ENCODE measurements at places on chromosomes 2 and 18.

DNA sequence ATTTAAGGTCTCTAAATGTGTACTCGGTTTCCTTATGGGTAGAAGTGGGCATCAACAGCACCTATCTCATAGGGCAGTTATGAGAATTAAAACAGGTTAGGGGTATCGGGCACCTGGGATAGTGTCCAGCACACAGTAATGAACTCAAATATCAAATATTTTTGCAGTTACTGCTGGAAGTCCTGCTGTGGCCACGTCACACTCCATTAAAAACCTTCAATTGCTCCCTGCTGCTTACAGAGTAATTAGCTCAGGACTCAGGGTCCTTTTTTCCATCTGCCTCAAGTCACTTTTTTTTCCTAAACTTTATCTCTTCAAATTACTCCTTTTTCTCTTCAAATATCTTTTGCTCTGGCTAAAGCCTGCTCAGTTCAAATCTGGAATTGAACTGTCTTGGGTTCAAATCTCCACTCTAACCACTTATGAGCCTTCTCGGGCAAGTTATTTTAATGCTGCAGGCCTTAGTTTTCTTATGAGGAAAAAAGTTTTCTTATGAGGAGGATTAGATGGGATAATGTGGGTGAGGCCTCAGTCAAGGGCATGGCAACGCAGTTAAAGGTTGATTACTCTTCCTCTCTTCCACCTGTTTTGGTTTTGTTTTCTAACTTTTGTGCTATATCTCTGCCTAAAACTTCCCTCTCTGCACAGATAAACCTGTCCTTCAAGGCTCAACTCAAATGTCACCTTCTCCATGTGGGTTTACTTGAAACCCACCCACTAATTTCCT lies 36.6 kb downstream of the SPRED2 start:
- DNase-seq, result no peak

- DNase-seq, result no peak
Observed at GRCh38 chr2:222998459-222998858, 53.5 kb upstream of the KCNE4 start.

GRCh38 chr2:32741575-32741974 lies 113.7 kb downstream of the TTC27 start:
- DNase-seq, result no peak

GRCh38 chr2:164589522-164589921 lies 31.8 kb downstream of the GRB14 start:
- DNase-seq, result no peak

DNA sequence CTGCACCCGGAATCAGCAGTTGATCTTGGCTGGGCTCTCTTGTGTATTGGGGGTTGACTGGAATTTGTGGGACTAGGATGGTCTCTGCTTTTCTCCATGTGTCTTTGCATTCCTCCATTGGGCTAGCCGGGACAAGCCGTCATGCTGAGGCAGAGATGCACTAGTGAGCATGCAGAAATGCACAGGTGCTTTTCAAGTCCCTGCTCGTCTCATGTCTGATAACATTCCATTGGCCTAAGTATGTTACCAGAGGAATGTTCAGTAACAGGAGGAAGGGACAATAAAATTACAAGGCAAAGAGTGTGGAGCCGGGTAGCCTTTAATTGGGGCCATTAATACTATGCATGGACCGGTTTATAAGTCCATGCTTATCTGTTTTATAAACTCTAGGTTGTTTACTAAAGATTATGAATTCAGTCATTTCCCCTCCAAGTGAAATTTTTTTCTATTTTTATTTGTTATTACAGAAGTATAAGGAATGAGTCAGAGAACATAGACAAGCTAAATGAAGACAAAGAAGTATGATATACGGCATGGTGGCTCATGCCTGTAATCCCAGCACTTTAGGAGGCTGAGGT lies 24.4 kb upstream of the AAK1 start:
- no peak for DNase-seq

DNA sequence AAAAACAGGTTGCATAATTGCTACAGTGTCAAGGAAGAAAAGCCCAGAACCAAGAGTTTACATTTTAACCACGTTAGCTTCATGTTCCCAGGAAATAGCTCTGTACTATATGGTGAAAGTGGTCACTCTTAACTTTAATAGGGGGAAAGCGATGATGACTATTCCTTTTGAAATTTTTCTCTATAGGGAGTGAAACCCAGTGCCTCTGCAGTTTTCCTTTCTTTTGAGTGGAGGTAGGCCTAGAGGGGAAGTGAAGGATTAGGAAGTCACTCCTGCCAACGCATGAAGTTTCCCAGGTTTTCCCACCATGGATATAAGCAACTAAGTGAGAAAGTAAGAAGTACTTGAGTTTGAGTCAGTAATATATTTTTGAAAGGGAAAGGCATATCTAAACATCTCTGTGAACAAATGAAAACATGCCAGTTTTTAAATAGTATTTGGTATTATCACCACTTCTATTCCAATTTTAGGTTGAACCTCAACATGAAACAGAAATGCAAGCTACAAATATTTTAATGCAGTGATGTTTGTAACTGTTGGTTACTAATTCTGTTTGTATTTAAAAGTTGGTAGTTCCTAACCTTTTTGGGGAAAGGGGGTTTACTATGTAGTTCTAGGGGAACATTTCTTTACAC lies 91.9 kb downstream of the VRK2 start:
- no peak for DNase-seq

GRCh38 chr2:65043001-65043400 lies 13.2 kb upstream of the CEP68 start:
- DNase-seq, result no peak

DNA sequence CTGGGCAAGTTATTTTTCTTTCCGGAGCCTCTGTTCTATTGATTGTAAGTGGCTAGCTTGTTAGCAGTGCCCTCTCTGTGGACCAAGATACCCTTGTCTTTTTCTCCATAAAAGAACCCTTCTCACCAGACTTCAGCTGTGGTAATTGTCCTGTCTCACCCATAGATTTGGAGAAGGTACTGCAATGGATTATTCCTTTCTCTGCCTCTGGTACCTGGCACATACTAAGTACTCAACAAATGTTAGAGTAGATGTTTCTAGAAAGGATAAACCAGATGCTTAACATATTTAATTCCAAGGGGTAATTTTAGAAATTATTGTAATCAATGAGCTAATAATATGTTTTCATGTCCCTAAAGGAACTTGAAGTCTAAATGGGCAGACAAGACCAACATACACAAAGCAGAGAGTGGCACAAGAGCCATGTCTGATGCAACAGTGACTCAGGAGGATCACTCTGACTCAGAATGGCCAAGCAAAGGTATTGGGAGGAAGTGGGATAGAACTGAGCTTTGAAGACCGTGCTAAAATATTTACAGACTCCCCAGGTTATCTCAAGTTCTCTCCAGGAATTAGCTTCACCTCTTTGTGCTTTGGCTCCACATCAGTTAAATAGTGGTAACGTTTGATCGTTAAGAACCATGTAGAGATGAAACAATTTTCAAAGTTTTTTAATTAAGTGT lies 129.7 kb upstream of the OSR1 start:
- no peak for DNase-seq

GRCh38 chr2:20634507-20635112 lies 16.3 kb downstream of the HS1BP3 start:
- DNase-seq, result no peak
